ENCODE measurements at places on chromosomes 11 and 22.
A peak's percentile ranks its signal among the peaks of the same experiment; 100 is the strongest.

GRCh38 chr22:29343313-29343805 lies 27.9 kb upstream of the RASL10A start:
- DNase-seq: no peak

DNA sequence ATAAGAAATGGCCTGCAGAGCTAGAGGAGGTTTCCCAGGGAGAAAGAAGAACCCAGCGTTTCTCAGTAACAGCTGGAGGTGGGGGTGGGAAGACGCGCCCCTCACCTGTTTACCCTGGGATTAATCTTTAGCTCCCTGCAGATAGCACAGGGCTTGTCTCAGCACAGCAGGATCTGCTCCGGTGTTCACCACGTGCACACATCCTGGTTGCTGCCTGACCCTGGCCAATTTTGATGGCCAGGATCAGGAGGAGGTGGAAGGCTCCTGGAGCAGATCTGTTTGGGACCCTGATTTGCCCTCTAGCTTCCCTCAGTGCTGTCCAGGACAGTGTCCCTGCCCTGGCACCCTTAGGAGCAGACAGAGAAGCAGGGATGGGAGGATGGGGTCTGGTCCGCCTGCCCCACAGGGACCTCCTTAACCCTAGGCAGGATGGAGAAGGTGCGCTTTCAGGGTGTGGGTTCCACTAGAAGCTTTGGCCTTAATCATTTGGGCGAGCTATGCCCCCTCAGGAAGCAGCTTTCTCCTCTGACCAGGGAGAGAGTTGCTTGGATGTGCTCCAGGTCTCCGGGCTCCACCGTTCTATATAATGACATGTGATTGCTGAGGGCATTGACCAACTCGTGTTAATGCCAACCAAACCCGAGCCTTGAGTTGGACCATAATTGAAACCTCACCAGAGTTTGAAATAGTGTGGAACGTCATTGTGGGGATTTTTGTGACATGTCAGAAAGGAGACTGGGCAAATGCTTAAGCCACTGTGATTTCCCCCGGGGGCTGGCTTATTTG lies 19.3 kb downstream of the UPB1 start:
- no peak for DNase-seq

GRCh38 chr11:13137844-13138301 lies 128.8 kb downstream of the RASSF10 start:
- peak; percentile 74 for DNase-seq

DNA sequence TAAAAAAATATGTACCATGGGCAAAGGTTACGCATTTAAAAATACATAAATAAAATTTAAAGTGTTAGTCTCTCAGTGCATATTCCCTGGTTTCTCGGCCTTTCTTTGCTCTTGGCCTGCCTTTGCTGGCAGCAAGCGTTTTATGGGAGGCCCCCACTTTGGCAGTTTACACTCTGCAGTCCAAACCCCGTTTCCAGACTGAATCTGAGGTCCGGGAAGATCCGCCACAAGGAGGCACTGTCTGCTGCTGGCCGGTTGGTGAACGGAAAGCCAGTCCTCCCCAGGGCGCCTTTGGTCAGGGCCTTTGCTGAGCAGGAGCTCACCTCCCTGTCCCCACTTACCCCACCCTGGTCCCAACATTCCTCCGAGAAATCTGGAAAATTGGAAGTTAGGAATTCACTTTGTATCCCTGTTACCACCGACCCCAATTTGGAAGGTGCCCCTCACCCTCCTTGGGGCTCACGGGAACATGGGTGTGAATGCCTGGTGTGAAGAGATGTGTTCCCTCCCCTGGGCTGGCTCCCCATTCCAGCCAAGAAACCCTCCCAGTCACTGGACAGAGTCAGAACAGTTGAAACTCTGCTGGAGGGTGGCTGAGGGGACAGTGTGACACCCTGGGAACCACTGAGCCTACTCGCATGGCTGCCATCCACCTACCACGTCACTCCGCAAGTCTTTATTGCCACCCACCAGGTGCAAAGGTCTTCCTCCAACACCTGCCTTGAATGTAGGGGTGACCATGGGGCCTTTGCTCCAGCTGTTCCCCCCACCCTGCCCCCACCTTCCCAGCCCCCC lies 9.4 kb upstream of the SF1 start:
- DNase-seq: peak; percentile 38

GRCh38 chr11:110812086-110812733 lies 100.0 kb upstream of the ARHGAP20 start:
- DNase-seq: no peak

DNA sequence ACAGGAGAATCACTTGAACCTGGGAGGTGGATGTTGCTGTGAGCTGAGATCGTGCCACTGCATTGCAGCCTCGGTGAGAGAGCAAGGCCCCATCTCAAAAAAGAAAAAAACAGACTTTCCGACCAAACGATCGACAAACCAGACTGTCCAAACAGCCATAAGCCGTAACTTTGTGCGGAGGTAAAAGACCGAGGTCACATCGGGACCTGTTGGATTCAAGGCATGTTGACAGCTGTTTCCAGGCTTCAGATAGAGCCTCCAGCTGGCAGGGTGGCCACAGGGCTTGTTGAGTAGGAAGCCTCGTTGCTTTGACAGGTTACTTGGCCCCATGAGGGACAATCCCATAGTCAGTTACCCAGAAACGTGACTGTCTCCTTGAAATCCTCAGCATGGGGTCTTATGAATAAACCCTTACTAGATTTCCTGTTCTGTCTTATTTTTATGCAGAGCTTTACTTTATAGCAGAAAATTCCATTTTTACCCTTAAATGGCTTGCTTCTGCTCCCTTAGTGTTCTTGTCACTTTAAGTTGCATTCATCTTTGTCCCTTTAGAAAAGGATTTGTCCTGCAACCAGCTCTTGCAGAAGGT lies 22.3 kb downstream of the PPARA start:
- no peak for DNase-seq

DNA sequence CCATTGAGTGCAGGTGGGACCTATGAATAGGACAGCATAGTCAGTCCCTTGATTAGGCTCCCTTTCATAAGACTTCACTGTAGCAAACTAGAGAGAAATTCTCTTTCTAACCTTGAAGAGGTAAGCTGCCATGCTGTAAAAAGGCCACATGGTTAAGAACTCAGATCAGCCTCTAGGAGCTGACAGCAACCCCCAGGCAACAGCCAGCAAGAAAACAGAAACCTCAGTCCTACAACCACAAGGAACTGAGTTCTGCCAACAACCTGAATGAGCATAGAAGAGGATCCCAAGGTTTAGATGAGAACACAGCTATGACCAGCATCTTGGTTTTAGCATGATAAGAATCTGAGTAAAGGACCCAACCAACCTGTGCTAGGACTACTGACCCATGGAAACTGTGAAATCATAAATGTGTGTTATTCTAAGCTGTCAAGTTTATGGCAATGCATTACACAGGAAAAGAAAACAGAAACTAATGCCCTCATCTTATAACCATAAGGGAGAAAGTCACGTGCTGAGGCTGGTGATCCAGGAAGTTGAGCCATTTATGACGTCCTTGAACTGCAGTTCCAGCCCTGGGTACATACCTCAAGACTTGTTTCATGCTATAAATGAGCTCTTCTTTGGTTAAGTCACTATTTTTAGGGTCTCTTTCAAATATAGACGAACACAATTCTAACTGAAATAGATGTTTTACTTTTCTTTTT lies 43.3 kb downstream of the RAB38 start:
- DNase-seq: no peak

- DNase-seq: no peak
Measured at GRCh38 chr11:120307476-120307875, 17.6 kb upstream of the TLCD5 start.

DNA sequence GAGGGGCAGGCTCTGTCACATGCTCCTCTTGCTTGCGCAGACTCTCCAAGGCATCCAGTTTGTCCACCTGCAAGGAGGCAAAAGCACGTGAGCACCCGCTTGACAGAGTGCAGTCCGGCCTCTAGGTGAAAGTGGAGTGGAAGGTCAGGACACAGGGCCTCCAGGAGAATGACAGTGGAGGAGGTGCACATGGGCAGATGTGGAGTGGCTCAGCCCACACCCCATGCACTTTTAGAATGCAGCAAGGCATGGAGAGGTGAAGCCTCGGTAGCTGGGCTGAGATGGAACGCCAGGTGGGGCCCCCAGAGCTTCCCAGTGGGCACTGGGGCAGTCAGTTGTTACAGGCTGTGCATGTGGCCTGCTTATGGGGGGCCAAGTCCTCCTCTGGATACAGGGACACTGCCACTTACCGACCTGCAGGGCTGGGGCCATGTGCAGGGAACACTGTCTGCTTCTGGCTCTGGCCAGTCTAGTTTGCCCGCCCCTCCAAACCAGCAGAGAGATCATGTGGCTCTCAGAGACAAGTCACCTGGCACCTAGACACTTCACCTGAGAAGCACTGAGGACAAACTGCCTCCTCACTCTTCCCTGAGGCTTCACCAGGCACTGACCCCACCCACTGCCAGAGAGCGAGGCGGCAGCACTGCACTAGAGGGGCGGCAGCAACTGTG lies 2.3 kb upstream of the SLC25A1 start:
- no peak for DNase-seq

Data from trophoblast cell (in vitro differentiated cells and primary cell).